ENCODE measurements at places on chromosomes 4 and X.
A peak's percentile ranks its signal among the peaks of the same experiment; 100 is the strongest.

GRCh38 chr4:126935801-126936200 lies 697.0 kb upstream of the INTU start:
- no peak for DNase-seq

DNA sequence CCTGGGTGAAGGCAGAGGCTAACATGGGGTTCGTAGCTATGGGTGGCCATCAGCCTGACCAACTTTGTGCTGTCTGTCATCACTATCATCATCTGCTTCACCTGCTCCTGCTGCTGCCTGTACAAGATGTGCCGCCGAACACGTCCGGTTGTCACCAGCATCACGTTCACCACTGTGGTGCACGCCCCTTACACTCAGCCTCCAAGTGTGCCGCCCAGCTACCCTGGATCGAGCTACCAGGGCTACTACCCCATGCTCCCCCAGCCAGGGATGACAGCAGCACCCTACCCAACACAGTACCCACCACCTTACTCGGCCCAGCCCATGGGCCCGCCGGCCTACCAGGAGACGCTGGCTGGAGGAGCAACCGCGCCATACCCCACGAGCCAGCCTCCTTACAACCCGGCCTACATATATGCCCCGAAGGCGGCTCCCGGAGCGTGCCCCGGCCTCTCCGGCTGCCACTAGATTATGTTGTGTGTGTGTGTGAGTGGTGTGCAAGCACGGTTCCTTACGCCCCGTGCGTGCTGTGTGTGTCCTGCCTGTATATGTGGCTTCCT lies 238.1 kb upstream of the ZCCHC13 start:
- no peak for DNase-seq

GRCh38 chr4:154807042-154807630 lies 26.1 kb downstream of the RBM46 start:
- DNase-seq, result no peak

DNA sequence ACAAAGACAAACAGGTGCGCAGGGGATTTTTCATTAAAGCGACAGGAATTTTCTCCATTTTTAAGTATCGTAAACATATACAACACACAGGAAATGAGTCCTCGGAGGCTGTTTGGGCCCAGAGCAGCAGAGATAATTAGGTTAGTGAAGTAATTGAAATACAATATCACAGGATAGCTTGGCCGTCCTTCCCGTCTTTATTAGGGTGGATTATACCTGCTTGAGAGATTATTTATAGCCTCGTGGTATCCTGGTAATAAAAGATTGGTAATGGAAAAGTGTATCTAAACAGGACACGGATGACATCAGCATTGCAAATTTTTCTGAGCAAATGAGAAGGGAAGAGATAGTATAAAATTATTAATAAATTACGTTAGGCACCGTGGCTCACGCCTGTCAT lies 68.2 kb downstream of the CRLF2 start:
- DNase-seq, result no peak

DNA sequence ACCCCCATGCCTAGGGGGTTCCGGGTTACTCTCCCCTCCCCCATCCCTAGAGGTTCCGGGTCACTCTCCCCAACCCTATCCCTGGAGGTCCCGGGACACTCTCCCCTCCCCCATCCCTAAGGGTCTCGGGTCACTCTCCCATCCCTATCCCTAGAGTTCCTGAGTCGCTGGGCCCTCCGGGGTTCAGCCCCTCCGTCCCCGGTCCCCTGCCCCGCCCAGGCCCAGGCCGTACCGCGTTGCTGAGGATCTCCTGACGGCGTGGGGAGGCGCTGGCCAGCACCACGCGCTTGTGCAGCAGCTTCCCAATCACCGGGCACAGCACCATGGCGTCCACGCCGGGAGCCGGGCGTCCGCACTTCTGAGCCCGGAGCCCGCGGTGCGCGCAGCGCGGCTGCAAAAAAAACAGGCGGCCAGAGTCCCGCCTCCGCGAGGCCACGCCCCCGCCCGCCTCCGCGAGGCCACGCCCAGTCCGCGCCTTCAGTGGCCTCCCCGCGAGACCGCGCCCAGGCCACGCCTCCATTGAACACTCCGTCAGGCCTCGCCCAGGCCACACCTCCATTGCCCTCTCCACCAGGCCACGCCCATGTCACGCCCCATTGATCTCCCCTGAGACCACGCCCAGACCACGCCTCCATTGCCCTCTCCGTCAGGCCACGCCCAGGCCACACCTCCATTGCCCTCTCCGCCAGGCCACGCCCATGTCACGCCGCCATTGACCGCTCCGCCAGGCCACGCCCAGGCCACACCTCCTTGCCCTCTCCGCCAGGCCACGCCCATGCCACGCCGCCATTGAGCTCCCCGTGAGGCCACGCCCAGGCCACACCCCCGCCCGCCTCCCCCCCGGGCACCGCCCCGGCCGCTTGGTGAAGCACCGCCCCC lies at the start of gene ASMTL:
Gene ASMTL, minus strand, starts transcription at position 394 of the 879 bp plus-strand sequence. Its CDS starts 69 bp downstream, at position 325.
- DNase-seq, result no peak

DNA sequence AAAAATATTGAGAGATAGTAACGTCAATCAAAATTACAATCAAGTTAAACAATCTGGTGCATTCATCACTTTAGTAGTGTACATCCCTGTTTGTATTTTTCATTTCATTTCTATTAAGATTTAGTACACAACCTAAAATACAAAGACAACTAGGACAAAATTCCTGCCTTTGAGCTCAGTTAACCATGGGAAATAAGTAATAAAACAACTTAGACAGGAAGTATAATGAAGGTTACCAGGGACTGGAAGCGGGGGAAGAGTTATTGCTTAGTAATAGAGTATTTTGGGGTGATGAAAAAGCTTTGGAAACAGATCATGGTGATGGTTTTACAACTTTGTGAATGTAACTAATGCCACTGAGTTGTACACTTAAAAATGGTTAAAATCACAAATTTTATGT lies 25.6 kb upstream of the ATXN3L start:
- DNase-seq, result no peak

- DNase-seq, result no peak
Observed at GRCh38 chr4:159071178-159071968, 31.5 kb upstream of the RAPGEF2 start.

- DNase-seq, result peak; percentile 23
Observed at GRCh38 chrX:104112326-104112951, at the start of gene ZCCHC18. TSS of gene ZCCHC18 (plus strand) at chrX:104112523. CDS start at chrX:104114112, 1,589 bp downstream.

GRCh38 chrX:139446832-139447231 lies 83.7 kb upstream of the F9 start:
- no peak for DNase-seq

- DNase-seq, result no peak
Observed at GRCh38 chrX:153642051-153642654, 4.8 kb upstream of the DUSP9 start.

DNA sequence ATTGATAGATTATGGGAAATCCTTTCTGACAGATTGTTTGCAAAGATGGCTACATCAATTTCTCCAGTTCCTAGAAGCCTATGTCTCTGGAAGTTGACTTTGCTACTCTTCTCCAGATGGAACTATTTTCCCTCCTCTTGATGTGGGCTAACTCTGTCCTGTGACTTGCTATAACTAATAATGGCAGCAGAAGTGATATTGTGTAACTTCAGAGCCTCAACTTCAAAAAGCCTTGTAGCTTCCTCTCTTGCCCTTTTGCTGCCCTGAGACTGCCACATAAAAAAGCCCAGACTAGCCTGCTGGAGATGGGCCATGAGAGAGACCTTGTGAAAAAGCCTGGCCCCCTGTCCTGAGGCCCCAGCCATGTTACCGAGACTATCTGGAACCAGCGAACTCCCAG lies 210.7 kb upstream of the SLC7A11 start:
- no peak for DNase-seq

GRCh38 chrX:109283870-109284269 lies 198.0 kb downstream of the GUCY2F start:
- DNase-seq, result no peak

- DNase-seq, result no peak
Observed at GRCh38 chr4:48042979-48043461, 26.4 kb downstream of the NIPAL1 start.

DNA sequence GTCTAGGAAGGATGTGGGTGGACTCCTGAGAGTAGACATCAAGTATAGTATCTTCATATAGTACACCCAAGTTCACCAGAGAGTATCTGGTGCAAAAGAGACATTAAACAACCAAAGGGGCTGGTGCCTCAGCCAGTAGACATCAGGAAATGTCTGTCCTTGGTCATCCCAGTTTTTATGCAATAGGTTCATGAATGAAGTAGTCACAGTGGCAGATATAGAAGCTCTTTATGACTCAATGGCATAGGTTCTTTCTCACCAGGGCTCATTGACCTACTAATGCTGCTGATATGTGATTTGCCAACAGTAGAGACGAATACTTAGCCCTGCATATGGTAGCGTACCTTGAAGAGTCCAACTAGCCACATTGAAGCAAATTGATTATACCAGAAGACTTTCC lies 45.0 kb upstream of the CCDC149 start:
- no peak for DNase-seq

GRCh38 chr4:147732518-147733235 lies 789 bp downstream of the ARHGAP10 start:
- DNase-seq, result no peak

DNA sequence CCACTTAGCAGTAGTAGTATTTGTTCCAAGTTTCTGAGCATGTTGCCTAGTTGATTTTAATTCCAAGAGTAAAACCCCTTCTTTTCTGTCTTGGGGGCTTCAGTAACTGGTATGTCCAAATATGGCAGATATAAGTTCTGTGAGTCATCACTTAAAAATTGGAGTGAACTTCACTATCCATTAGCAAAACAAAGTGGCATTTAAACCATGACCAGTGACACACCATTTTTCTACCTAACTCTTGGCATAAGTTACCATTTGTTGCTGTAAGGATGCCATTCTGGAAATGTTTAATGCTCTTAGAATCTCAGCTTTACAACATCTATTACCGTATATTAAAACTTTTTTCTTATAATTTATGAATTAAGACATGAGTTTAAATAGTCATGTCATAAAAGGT lies 102.0 kb downstream of the CBR4 start:
- no peak for DNase-seq
